ENCODE measurements at places on chromosomes 7 and 10.

DNA sequence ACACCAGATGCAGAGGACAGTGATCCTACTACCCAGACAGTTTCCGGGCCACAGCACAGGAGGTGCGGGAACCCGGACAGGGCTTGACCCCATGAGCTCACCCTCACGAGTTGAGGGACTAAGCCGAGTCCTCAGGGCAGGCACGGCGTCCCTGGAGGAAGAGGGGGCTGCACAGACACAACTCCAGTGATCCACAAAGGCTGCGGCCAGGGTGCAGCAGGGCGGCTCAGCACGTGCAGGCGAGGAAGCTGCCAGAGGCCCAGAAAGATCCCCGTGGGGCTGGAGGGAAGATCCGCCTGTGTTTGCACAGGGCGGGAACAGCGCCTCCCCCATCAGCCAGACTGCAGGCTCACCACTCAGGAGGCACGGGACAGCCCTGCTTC lies 45.9 kb upstream of the TMEM72 start:
- DNase-seq = no peak

GRCh38 chr10:20933705-20934104 lies 36.6 kb upstream of the NEBL start:
- no peak for DNase-seq

GRCh38 chr10:49074836-49075682 lies 40.3 kb downstream of the VSTM4 start:
- DNase-seq = no peak

DNA sequence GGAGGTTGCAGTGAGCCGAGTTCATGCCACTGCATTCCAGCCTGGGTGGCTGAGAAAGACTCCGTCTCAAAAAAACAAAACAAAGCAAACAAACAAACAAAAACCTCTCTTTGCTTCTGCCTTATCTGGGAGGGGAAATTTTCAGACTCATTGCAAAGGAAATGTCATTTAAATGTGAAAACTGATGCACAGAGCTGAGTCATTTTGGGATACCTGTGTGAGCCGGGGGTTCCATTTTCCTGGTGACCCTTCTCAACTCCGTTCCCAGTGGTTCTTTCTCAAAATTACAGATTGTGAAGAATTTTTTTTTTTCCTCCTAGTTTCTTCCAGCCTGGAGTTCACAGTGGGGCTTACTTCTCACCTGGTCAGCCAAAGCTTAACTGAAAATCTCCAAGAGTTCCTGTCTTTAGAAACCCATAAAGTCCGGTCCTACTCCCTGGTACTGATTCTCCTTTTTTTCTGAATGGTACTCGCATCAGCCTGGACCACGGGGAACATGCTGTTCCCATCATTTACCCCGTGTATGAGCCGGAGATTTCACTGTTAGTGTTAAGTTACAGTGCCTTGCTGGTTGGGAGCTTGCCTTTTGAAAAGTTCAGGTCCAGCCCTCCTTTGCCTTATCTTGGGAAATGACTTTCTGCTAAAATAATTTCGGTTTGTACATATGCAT lies 56.9 kb downstream of the RBM20 start:
- DNase-seq = no peak

GRCh38 chr10:103120546-103120945 lies 72.5 kb downstream of the NT5C2 start:
- DNase-seq = no peak

GRCh38 chr10:88544140-88544870 lies 38.8 kb downstream of the RNLS start:
- DNase-seq = no peak

- DNase-seq = no peak
Measured at GRCh38 chr7:108087778-108088177, 42.4 kb downstream of the LAMB4 start.

DNA sequence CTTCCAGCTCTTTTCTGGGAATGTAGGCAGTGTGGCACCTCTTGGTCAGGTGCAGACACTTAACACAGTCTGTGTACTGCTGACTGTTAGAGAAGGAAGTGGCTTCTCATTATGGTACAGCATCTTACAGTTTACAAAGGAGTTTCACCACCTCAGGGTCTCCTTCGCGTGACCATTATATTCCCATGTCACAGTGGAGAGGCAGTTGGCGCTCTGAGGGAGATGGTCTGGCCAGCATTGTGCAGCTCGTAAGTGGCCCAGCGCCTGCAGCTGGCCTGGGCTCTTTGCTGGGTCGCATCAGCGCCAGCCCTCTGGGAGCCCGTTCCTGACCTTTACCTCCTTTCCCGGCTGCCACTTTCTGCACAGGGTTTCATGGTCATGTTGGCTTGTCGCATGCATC lies 15.4 kb downstream of the TSPAN15 start:
- no peak for DNase-seq

GRCh38 chr7:153103202-153103601 lies 343.6 kb downstream of the ACTR3B start:
- DNase-seq = no peak

GRCh38 chr10:103929381-103929921 lies 11.5 kb upstream of the STN1 start:
- DNase-seq = no peak

DNA sequence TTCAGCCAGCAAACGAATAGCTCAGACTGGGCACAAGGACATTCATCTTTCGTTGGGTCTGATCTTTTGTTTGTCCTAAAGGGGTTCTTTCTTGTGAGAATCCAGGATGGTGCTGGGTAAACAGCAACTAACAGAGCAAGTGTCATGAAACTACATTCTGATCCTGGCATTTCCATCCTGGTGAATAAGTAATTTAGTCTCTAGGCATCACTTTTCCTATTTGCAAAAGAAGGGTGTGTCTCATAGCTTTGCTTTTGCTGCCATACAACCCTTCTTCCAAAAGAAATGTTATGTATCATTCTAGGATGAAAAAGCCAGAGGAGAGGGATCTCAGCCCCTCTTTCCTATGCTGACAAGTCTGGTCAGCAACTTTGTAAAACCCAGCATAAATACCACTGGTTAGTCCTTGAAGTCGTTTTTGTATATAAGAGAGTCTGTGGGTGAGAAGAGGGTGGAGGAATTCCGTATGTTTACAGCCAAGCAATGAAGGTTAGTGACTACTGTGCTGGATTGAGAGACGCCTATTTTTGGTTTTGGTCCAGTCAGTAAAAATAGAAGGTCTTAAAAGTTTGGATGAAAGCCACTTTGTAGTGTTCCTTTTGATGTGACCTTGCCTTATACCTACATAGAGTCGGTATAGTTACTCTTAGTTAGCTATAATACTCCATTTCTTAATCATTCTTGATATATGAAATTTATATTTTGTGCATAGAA lies 88.4 kb upstream of the SLC25A13 start:
- no peak for DNase-seq

Data from stimulated activated CD8-positive, alpha-beta memory T cell treated with anti-CD3 and anti-CD28 coated beads, Interleukin-2, amount 100 ng/mL, for 48 hours (primary cell).